Naive thymus-derived CD8-positive, alpha-beta T cell (primary cell): ENCODE measurements at places on chromosomes 7 and 10. TPM values are rescaled to one million over a fixed set of nuclear protein-coding genes. Genes with fewer than 3 reads are reported as not detected.

The NME8 gene
- not detected for total RNA-seq

The DPP6 gene
- total RNA-seq, result not detected

The PRSS37 gene
- not detected for total RNA-seq

The LRRC18 gene
- total RNA-seq, result not detected

The ZKSCAN1 gene
- 104 TPM for total RNA-seq

The ASB10 gene
- total RNA-seq, result not detected

The ANKRD7 gene
- 0.60 TPM for total RNA-seq

The STAG3 gene
- total RNA-seq, result 12.0 TPM

The H2BK1 gene
- total RNA-seq, result 2.5 TPM

The MAP3K8 gene
- 2.7 TPM for total RNA-seq

The AKR1C1 gene
- total RNA-seq, result 3.4 TPM

The MYOF gene
- total RNA-seq, result 0.11 TPM

The ADCYAP1R1 gene
- not detected for total RNA-seq

The COL26A1 gene
- not detected for total RNA-seq

The FAM131B gene
- total RNA-seq, result 1.2 TPM

The TMEM176A gene
- not detected for total RNA-seq

The TMEM236 gene
- 0.36 TPM for total RNA-seq

The ZNF316 gene
- total RNA-seq, result 77.9 TPM

The RNF148 gene
- total RNA-seq, result not detected
